Inflammatory macrophage treated with lipopolysaccharide for 1 hour (primary cell): ENCODE measurements at places on chromosomes 6 and 20.

DNA sequence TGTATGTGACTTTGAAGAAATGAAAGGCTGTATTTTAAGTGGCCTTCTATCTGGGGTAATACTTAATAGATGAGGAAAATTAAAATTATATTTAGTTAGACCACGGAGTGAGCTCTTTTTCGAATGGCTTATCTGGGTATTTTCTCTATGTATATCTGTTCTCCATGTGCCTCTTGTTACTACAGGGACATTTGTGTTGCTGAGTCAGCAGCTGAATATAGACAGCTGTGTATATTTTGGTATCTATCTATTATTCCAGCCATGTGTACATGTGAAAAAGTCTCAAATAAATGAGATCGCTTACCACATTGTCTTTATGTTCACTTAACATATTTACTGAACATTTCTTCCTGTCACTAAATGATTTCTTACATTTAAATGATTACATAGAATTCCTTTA is 57.2 kb downstream of the TMEM200A start:
- DNase-seq: no peak

DNA sequence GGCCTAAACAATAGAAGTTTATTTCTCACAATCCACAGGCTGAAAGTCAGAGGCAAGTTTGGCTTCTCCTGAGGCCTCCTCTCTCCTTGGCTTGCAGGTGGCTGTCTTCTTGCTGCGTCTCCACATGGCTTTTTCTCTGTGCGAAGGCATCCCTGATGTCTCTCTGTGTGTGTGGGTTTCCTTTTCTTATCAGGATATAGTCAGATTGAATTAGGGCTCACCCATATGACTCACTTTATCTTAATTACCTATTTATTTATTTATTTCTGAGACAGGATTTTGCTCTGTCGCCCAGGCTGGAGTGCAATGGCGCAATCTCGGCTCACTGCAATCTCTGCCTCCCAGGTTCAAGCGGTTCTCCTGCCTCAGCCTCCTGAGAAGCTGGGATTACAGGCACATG is 30.7 kb downstream of the LINC00237 start:
- no peak for DNase-seq

DNA sequence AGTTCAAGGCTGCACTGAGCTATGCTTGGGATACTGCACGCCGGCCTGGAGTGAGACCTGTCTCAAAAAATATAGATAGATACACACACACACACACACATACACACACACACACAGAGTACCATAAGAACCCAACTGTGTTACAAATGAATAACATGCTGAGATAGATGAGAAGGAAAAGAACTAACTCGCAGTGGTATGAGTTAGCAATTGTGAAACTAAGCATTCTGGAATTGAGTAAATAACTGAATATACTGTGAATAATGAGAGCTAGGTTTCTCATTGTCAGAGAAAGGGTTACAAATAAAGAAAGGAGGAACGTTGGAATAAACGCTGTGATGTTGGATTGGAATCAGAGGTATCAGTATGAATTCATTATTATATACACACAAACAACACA is 14.6 kb upstream of the FAXC start:
- no peak for DNase-seq

GRCh38 chr20:51326201-51326819 is 216.2 kb downstream of the NFATC2 start:
- DNase-seq: peak; percentile 37

DNA sequence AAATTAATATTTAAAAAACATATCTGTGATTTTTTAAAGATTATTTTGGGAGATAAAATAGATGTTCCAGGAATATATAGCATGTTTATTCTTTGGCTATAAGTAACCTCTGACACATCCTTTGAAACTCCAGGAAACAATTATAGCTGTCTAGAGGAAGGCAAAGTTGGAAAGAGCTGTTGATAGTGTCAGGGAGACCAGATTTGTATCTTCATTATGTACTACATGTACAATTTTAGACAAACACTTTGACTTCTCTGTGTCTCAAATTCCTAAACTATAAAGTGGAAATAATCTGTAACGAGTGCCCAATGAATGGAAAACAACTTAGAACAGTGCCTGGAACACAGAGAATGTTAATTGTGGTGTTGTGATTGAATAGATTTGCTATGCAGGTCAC is 25.6 kb upstream of the ADGRG6 start:
- no peak for DNase-seq

DNA sequence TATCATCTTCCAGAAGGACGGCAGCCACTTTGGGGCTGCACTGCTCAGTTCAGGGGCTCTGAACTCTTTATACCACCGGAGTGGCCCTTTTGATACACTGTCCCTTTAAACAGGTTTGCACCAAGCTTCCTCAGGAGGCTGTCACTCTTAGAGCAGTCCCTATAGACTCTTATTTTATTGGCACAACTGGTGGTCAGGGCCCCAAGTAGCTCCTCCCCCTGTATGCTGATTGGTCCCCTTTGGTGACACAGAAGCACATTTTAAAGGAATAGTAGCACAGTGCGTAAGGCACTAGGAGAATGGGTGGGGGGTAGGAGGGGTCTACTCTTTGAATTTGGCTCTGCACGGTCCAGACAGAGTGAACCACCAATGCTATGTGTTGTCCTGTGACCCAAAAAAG is 122.6 kb upstream of the MLN start:
- no peak for DNase-seq

- peak; percentile 64 for DNase-seq
Measured at GRCh38 chr6:139124887-139125672, 9.8 kb upstream of the HECA start.

DNA sequence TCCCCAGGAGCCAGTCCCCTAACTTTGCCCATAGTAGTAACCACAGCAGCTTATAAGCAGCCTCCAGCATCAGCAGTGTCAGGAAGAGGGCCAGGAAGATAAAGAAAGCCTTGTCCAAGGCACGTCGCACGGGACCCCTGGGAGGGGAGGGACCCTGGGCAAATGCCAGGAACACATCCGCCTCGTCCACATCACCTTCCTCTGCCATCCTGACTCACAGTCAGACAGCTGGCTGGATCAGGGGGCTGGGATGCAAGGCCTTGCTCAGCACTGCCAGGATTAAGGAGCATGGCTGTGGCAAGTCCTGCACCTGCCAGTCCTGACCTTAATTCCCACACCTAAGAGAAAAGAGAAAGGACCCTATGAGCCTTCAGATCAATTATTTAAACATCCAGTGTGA is 11.5 kb upstream of the ZBTB22 start:
- no peak for DNase-seq

GRCh38 chr6:80319196-80319595 is 212.7 kb downstream of the BCKDHB start:
- DNase-seq: no peak

DNA sequence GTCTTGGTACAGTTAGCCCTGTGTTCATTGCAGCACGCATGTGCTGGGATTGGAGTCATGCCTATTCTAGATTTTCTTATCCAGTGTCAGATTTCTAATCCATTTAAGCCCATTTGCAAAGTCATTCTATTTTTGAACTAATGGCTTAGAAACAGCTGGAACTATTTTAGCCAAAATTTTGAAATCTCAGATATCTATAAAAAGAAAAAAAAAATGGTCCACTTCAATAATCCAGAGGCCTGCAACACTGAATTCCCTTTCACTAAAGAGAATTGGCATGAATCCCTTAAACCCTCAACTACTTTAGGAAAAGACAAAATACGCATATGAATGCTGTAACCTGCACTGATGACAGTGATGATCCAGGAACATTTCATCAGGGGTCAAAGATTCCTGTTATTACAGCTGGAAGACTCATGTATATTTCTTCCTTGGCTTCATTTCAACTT is 1.5 kb downstream of the COL21A1 start:
- DNase-seq: no peak

GRCh38 chr20:63773571-63774241 is 34.1 kb downstream of the SLC2A4RG start:
- no peak for DNase-seq

- no peak for DNase-seq
Measured at GRCh38 chr6:3457710-3458602, 1.1 kb upstream of the SLC22A23 start.

GRCh38 chr6:32857156-32857891 is 3.3 kb downstream of the PSMB9 start:
- no peak for DNase-seq

- no peak for DNase-seq
Measured at GRCh38 chr6:147159536-147160374, 44.5 kb upstream of the STXBP5 start.
